ENCODE measurements at places on chromosomes 7 and 10. TPM values are rescaled to one million over a fixed set of nuclear protein-coding genes. Genes with fewer than 3 reads are reported as not detected.

Gene HYAL4
- not detected for total RNA-seq

Gene ASB10
- not detected for total RNA-seq

Gene GPR26
- total RNA-seq = not detected

Gene ADAM12
- total RNA-seq = 0.91 TPM

Gene TUBB8
- not detected for total RNA-seq

Gene TMEM184A
- total RNA-seq = not detected

Gene ERVW-1
- total RNA-seq = not detected

Gene HMX3
- not detected for total RNA-seq

Gene KIAA1549
- total RNA-seq = 1.9 TPM

Gene SKIDA1
- 0.46 TPM for total RNA-seq

Gene EBLN1
- not detected for total RNA-seq

Gene SYT15B
- not detected for total RNA-seq

Gene FAM241B
- not detected for total RNA-seq

Gene LIPK
- total RNA-seq = not detected

Gene VIM
- total RNA-seq = 5,225 TPM

Gene GNAT3
- total RNA-seq = not detected

Gene CHST3
- total RNA-seq = 8.4 TPM

Gene TBX20
- total RNA-seq = 0.97 TPM

Gene EIF3B
- 272 TPM for total RNA-seq

Gene AQP1
- 9.3 TPM for total RNA-seq

Gene GLI3
- total RNA-seq = 3.9 TPM

Gene FOXI2
- not detected for total RNA-seq

Gene ICA1
- 40.0 TPM for total RNA-seq

Gene CPA2
- total RNA-seq = not detected

Gene C10orf53
- total RNA-seq = not detected

Gene UCN3
- total RNA-seq = not detected

Gene AIFM2
- 6.7 TPM for total RNA-seq

Gene FGFBP3
- total RNA-seq = 0.30 TPM

Gene RSPH10B2
- total RNA-seq = not detected

Gene RPEL1
- total RNA-seq = 0.32 TPM

Gene GPR85
- total RNA-seq = 1.2 TPM

Gene ITIH5
- not detected for total RNA-seq

Gene ATG9B
- not detected for total RNA-seq

Gene CEP55
- 45.8 TPM for total RNA-seq

Gene CCDC6
- total RNA-seq = 21.4 TPM

Gene NYAP1
- total RNA-seq = 2.6 TPM

Gene SLC18A3
- not detected for total RNA-seq

Gene MTPN
- 118 TPM for total RNA-seq

Gene SFRP5
- not detected for total RNA-seq
